NCI-H446 (cell line): ENCODE measurements at places on chromosomes 12 and 14.
A peak's percentile ranks its signal among the peaks of the same experiment; 100 is the strongest.

- no peak for DNase-seq
These were observed 2.3 kb upstream of the OTX2 start for GRCh38 chr14:56812364-56813141.

DNA sequence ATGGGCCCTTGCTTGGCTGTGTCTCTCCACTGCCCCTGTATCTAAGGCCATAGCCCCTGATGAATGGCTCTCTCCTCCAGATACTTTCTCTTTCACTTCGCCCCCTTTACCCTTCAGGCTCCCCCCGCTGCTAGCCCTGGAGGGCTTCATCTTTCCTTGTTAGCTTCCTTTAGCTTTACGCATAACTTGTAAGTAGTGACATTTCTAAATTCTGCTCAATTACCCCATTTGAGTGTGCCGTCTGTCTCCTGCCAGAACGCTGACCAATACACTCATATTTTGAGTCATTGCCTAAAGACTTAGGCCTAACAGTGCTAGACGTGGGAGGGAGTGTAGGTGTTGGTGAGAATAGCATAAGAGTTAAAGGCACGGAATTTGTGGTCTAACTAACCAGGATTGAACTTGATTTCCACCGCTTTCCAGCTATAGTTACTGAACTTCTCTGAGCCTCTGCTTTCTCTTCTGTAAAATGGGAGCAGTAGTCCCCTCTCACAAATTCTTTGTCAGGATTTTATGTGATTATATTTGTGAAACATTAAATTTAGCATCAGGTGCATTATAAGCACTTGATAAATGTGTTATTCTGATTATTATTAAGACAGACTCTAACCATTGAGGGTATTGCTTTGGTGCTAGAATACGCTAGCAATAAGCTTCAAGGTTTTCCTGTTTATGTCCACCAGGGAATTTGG is 129.3 kb downstream of the ZFP36L1 start:
- DNase-seq = no peak

DNA sequence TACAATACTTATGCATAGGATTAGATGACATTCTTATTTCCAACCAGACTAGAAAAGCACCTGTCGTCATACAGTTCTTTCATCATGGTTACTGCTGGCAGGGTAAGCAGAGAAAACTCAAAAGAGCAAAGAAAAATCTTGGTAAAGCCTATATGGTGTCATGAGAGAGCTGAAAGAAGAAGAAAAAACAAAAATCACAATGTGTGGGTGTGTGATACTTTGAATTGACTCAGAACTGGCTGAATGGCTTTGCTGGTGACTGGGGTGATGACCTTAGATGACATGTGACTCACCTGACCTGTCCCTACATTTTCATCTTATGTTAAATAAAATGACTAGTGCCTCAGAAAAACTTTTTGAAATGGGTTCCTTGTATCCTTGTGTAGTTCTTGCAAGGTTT is 278.1 kb upstream of the LMO3 start:
- DNase-seq = no peak

DNA sequence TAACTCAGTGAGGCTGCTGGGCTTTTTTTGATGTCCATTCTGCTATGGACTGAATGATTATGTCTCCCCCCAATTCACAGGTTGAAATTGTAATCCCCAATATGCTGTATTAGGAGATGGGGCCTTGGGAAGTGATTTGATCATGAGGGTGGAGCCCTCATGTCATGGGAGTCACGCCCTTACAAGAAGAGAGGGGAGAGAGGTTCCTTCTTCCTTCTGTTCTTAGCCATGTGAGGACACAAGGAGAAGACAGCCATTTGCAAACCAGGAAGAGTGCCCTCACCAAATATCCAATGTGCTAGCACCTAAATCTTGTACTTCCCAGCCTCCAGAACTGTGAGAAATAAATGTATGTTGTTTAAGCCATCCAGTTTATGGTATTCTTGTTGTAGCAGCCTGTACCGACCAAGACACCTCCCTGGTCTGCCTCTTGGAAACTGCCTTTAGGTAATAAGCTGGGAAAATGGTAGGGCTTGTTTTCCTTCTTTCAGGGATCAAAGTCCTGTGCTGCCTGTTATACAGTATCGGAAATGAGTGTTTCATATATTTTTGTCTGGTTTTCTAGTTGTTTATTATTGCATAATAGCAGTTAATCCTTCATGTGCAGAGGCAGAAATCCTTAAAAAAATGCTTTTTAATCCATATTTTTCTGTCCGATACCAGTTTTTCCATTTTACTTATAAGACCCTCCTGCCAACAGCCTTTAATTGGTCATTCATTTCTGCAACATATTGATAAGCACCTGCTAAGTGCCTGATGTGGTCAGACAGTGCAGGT is 16.3 kb downstream of the BORCS5 start:
- no peak for DNase-seq

DNA sequence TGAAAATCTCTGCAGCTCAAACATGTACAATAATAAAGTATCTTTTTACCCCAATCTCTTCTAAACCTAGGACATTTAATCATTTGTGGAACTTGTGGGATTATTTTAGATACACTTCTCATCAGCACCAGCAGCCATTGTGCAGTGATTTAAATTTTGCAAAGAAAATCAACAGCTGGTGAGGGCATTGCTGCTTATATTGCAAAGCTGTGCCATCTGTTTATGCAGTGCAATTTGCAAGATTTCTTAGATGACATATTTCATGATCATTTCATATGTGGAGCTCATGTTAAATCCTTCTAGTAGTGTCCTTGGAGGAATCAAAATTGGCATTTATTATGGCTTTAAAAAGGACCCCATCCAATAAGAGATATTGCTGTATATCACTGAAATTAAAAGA is 320.7 kb downstream of the BTG1 start:
- no peak for DNase-seq

- DNase-seq = no peak
These were observed 199.6 kb upstream of the SRRM4 start for GRCh38 chr12:118781692-118782091.

DNA sequence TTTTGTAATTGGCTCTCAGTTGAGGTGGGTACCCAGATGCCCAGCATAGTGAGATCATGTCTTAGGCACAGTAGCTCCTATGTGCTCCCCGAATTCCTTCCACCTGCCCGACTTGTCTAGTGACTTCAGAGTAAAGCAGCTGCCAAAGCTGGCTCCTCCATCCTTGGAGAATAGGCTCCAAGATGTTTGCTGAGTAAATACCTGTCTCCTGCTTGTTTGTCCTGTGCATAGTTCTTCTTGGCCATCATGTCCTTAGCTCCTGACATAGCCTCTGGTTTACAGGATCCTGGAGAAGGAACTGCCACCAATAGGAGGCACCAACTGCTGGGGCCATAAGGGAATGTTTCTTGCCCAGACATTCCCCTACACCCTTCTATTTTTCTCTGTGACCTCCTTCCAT is 52.6 kb upstream of the CISTR start:
- DNase-seq = no peak

GRCh38 chr14:95258156-95258555 is 61.6 kb downstream of the CLMN start:
- DNase-seq = no peak

GRCh38 chr12:92042791-92043531 is 102.7 kb downstream of the BTG1 start:
- no peak for DNase-seq

GRCh38 chr12:54394281-54394719 is 9.8 kb upstream of the ZNF385A start:
- peak; percentile 37 for DNase-seq

GRCh38 chr14:32597771-32598170 is 268.7 kb downstream of the AKAP6 start:
- DNase-seq = no peak

- no peak for DNase-seq
These were observed 3.0 kb upstream of the MYBPC1 start for GRCh38 chr12:101591781-101592180.

DNA sequence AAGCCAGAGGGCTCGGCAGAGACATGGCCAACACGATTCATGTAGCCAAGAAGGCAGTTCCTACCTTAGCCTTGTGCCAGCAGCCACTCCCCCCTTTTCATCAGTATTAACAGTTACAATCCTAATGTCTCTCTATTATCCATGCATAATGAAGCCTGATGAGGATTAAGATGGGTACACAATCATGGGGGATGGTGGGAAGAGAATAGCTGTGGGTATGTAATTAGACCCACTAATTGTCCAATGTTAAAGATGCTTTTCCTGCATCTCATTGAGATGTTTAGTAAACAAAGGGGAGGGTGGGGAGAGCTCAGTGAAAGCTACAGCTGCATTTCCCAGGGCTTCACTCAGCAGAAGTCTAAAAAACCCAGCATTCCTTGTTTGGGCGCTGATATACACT is 70.4 kb upstream of the CMKLR1 start:
- DNase-seq = no peak

- no peak for DNase-seq
These were observed 21.7 kb upstream of the GARIN2 start for GRCh38 chr14:67167420-67168109.

GRCh38 chr14:68210729-68211299 is 391.2 kb downstream of the RAD51B start:
- DNase-seq = no peak

DNA sequence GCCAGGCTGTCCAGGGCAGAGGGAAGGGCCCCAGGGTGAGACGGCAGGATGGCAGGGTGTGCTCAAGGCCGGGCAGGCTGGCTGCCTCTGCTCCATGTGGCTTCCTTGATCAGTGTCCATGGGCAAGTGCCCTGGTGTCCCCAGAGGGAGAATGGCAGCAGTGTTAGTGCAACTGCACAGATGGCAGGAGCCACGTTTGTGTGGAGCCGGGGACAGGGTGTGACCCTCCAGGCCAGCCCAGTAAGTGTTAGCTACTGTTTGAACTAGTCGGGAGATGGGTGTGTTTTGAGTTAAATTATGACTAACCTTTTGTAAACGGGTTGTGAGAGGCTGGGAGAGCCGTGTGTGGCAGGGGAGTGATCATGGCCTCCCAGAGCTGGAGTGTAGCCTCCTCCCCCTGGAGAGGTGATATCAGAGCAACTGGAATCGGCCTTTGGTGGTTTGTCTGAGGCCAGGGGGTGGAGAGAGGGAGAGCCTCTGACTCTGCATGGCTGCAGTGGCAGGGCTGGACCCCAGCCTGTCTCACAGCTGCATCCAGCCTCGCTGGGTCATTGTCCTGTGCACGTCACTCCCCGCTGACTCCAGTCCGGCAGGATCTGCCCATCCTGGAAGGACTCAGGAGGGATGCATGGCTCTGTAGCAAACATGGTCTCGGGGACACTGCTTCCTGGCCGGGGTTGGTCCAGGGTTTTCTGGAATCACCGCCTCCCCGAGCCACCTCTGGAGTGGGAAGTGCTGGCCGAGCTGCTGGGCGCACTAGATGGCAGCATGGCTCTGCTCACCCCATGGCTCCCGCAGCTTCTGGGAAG is 27.8 kb downstream of the AACS start:
- no peak for DNase-seq

- DNase-seq = no peak
These were observed 39.3 kb downstream of the SLC25A47 start for GRCh38 chr14:100362311-100362927.

GRCh38 chr14:99534863-99535262 is 53.7 kb downstream of the CCNK start:
- DNase-seq = no peak

- DNase-seq = no peak
These were observed 13.3 kb upstream of the DTX1 start for GRCh38 chr12:113043240-113043639.

DNA sequence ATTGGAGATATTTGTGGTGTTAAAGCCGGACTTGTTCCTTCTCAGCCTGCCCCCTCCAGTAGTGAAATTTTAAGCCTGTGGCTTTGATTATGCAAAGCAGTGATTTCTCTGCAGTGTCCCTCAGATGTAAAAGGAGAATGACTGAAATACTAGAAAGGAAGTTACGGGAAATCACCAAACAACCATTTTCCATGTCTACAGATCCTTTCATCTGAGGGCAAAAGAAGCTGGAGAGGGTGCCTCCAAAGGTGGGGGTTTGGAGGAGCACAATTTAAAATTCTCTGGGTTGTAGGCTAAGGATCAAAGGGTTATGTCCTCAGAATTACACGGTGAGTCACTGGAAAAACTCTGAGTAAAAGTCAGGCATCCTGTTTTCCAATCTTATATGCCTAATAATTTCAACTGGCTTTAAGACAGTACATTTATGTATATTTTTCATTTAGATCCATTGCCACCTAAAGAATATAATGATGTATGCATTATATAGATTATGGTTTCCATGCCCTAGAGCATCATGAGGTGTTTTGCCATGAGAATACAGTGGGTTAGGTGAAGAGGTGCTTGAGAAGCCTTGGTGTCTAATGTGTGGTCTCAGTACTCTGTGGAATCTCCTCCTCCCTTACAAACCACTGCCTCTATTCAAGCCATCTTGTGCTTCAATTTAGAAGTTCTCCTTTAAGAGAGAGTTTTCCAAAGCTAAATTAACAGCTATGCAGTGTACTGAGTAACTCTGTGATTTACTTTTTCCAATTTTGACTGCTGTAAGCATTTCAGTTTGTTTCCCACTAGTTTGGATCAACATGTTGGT is 362.1 kb downstream of the RAD51B start:
- DNase-seq = no peak

DNA sequence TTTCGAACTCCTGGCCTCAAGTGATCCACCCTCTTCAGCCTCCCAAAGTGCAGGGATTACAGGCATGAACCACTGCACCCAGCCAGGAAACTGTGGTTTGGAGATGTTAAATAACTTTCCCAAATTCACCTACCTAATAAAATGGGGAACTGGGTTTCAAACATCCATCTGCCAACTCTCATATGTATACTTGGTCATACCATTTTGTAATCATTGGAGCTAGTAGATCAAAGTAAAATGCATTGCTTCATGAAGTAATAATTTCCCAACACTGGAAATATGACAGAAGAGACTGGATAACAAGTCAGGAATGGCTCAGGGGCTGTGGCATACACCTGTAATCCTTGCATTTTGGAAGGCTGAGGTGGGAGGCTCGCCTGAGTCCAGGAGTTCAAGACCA is 5.3 kb upstream of the HECTD1 start:
- DNase-seq = no peak

GRCh38 chr12:121238604-121239350 is 28.8 kb downstream of the P2RX4 start:
- no peak for DNase-seq

GRCh38 chr12:64729909-64730587 is 29.2 kb downstream of the GNS start:
- no peak for DNase-seq
